ENCODE measurements at places on chromosomes 1 and 21. TPM values are rescaled to one million over a fixed set of nuclear protein-coding genes. Genes with fewer than 3 reads are reported as not detected.

DNA sequence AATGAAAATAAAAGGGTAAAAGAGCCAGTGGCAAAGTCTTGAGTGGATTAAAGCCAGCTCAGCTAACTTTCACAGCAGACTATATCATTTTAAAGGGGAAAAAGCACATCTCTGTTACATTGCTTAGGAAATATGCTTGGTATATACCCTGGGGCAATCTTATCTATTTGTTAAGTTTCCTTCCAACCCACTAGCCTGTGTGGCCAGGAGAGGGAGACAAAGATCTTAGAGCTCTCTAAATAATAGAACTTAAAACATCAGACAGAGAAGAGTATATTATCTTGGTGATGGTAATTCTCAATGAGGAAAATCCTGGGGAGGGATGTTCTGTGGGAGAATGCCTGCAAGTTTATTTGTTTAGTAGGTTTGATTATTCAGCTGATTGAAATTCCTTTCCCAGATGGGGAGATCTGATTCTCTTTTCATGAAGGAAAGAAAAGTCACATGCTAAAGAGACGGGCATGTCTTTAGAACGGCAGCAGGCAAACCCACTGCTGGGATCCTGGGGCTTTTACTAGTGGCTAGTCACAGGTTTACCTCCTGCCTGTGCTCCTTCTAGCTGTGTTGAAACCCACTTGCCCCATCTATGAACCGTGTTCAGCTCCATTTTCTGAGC is 3.6 kb downstream of the KCNE2 start:
- DNase-seq, result peak; percentile 75

DNA sequence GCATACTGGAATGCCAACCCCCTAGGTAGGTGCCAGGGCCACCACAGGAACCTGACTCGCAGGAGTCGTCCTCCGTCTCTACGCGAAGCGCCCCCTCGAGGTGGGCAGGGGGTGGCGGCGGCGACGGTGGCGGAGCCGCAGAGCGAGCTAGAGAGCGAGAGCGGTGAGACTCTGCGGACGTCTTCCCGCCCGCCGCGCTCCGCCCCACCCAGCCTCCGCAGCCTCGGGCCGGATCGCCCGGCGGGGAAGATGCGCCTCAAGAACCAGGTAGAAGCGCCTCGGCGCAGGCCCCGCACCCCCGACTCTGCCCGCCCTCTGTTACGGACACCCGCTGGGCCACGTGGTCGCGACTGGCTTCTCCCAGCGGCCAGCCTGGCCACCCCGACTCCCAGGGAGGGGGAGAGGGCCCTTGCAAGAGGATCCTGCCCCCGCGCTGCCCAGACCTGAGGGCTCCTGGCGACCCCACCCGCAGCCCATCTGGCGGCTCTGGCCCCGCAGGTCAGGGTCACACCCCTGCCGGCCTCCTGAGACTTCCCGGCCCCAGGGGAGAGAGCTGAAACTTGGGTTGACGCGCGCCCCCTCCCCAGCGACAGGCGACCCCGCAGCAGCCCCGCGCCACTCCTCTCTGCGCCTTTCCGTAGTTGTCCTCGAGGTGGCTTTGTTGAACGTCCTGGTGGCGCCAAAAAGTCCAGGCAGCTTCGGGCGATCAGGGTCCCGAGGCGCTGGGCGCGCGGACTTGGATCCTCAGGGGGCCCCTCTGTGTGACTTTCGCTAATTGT is 24.4 kb upstream of the AGBL4 start:
- DNase-seq, result peak; percentile 4

DNA sequence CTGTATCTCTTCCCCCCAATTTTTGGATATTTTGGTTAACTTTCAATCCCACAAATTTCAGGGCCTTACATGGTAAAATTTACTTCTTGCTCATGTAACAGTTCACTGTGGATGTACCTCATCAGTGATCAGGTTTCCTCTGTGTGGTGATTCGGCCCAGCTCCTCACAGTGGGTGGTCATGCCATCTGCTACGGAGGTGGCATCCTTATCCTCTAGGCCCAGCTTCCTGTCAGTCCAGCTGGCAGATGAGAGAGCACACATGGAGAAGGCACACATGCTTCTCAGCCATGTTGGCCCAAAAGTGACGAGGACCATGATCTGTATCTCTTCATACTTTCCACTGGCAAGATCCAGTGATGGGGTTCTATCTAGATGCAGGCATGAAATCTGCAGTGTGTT is 27.2 kb downstream of the PCBP3 start:
- DNase-seq, result no peak

DNA sequence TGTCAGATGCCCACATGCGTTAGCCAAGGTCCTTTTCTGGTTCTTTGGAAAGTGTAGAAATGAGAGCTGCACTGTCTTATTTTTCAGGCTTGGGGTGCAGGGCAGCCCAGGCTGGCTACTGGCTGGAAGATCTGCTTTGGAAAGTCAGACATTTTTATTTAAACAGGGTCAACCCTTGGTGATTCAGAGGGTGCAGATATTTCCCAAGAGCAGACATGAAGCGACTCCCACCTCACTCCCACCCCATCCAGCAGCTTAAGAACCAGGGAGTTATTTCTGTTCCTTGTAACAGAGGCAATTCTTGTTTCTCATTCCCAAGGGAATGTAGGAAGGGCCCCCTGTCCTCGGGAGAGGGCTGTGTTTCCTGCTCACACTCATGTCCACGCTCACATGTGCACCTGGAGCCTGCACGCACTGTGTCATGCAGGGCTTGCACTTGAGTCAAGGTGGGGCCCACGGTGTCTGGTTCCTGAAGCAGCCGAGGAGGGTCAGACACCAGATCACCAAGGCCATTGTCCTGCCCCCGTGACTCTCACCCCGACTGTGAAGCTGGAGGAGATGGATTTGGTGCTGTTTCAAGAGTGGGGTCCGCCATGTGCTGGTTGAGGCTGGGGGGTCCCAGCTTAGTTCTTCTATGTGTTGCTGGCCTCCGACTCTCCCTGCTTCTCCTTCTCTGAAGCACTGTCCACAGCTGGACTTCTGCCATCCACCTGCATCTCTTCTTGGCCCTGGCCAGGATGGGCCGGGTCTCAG is 992 bp downstream of the S100A7A start:
- no peak for DNase-seq

DNA sequence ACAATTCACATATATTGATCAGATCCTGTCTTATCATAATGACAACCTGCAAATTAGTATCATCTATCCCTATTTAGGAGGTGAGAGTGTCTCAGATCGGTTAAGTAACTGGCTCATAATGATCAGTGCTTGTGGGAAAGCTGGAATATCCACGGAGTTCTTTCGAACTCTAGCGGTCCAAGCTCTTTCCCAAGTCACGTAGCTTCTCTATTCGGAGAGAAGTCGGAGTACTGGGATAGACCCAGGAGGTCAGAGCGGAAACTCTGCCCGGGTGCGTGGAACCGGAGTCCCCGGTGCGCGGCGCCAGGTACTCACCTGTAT is 339 bp downstream of the PTGS2 start:
- no peak for DNase-seq

DNA sequence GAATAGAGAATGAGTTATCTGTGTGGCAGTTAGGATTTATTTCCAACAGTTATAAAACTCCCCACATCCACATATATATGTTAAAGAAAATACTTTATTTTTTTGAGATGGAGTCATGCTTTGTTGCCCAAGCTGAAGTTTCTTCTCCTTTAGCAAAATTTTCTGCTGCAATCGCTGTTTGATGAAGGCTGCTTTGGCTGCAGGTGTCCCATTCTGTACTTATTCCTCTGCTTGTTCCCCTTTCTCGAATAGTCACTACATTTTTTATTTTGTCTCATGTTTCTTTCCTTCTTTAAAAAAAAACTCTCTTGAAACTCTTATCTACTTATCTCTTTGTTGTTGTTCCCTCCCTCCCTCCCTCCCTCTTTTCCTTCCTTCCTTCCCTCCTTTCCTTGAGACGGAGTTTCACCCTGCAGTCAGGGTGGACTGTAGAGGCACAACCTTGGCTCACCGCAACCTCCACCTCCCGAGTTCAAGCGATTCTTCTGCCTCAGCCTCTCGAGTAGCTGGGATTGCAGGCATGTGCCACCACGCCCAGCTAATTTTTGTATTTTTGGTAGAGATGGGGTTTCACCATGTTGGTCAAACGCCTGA is 10.6 kb downstream of the OR2W3 start:
- DNase-seq, result no peak

GRCh38 chr1:9018333-9018732 is 7.9 kb downstream of the SLC2A7 start:
- no peak for DNase-seq

DNA sequence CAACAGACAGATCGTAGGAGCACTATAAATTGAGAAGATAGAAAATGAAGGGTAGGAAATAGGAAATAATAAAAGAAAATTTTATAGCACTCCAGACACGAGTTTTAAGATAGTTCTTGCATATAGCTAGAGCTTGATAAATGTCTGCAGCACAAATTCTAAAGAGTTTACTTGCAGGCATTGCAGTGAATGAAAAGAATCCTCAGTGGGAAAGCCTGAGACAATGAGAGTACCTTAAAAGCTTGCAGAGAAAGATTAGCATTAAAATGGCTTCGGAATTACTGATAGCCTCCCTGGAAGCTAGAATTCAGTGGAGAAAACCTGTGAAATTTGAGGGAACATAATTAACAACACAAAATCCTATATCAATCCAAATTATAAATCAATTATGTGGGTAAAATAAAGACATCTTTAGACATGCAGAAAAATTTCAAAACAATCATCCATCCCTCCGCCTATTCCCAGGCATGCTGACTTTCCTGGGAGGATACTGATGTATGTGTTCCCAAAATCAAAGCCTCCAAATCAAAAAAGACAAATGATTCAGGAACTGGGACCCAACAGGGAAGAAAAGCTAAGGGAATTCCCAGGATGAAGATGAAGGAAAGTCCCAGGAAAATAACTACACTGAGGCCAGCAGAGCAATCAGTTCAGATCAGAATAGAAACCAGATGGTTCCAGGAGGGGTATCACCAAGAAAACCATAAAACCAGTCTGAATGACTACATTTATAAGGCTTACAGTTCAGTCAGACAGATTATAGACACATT is 305.9 kb upstream of the USP25 start:
- DNase-seq, result no peak

GRCh38 chr1:68449901-68450300 is at the start of gene RPE65:
TSS of gene RPE65 (minus strand) at chr1:68449954. CDS start at chr1:68449905, 49 bp downstream.
- no peak for DNase-seq

- no peak for DNase-seq
Measured at GRCh38 chr1:117815926-117816325, 113.5 kb downstream of the GDAP2 start.

DNA sequence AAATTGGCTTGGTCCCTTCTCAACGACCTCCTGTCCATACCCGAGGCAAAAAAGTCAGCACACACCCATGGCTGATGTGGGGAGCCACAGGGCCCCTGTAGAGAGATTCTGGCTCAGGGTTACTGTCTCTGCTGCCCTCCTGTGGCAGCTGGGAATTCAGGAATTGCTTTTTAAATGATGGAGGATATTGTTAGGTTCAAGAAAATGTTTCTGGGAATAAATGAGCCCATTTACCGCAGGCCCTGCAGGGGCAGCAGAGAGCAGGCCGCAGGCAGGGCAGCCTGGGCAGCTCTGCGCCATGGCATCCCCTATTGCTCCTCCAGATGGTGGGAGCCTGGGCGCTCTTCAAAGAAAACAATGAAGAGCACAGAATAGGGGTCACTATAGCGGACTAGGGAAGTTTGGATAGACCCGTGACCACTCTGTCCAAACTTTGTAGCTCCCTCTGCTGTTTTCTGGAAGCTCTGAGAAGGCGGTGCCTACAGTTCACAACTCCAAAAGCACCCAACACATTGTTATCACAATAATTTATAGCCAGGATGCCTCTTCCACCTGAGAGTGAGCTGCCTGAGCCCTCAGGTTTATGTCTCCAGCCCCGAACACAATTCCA is 201.1 kb downstream of the BACH1 start:
- peak; percentile 48 for DNase-seq

The CACNA1S gene
- not detected for total RNA-seq

- DNase-seq, result no peak
Measured at GRCh38 chr1:208137193-208137592, 107.0 kb downstream of the PLXNA2 start.

DNA sequence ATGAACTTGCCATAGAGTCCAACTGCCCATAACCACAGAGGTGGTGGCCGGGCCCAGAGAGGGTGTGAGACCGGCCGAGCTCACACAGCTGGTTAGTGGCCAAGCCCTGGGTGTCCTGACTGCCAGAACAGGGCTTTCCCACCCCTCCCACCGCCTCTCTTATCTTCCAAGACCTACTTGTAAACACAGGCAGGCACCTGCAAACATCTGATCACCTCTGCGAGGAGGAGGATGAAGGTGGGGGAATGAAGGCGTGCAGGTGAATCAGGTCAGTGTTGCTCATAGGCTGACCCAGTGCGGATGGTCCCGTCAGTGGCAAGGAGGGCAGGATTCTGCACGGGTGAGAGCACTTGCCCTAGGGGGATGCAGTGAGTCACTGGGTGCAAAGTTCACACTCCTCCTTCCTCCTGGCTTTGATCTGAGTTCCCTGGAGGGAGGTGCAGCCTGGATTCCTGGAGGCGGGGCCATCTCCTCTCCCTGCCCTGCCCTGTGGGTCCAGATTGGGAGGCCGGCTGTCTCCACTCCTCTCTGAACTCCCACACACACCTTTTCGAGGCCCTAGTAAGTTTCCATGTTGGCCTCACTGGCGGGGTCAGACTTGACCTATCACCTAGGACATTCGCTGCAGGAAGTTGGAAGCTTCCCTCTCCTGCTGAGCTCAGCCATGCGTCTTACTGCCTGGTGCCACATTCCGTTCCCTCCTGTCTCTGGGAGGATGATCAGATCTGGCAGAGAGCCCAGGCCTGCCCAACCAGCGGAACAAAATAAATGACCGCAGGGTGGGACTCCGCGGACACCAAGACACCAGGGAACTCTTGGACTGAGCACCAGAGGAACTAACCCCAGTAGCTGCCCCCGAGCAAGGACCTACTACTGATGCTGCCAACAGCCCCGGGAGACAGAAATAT is 7.3 kb downstream of the UQCRHL start:
- peak; percentile 82 for DNase-seq

DNA sequence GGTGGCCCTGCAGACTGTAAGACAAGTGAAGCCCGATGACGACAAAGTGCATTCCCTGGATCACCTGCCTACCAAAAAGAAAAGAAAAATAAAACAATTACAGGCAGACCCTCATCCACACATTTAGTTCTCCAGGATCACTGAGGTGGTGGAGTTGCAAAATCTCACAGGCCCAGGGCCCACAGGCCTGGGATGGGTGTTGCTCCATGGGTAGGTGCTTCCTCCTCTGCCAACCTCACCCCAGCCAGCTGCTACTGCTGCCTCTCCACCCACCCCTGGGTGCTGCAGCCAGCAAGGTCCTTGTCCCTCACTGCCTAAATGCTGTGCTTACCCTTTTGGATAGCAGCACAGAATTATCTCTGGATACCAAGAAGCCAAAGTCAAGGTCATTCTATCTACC is 146.4 kb upstream of the GALNT2 start:
- DNase-seq, result no peak

The IRF6 gene
- total RNA-seq, result 0.10 TPM

The OPRD1 gene
- total RNA-seq, result not detected

The KRTAP19-8 gene
- total RNA-seq, result not detected

GRCh38 chr1:182698971-182699370 is 14.6 kb upstream of the RGS8 start:
- DNase-seq, result no peak
